Ascending aorta (tissue), 2 donors: ENCODE measurements at places on chromosomes 2 and 18.
A peak's percentile ranks its signal among the peaks of the same experiment; 100 is the strongest.

- DNase-seq: no peak
These were observed 405.8 kb upstream of the FAM98A start for GRCh38 chr2:34004936-34005335.

GRCh38 chr2:43340066-43340465 lies 113.7 kb upstream of the ZFP36L2 start:
- peak; percentile 65 for DNase-seq

DNA sequence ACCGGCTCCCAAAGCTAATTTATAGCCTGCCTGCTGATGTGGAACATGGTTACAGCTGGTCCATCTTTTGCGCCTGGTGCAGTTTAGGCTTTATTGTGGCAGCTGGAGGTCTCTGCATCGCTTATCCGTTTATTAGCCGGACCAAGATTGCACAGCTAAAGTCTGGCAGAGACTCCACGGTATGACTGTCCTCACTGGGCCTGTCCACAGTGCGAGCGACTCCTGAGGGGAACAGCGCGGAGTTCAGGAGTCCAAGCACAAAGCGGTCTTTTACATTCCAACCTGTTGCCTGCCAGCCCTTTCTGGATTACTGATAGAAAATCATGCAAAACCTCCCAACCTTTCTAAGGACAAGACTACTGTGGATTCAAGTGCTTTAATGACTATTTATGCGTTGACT lies 51.4 kb downstream of the TMEM178A start:
- DNase-seq: no peak

DNA sequence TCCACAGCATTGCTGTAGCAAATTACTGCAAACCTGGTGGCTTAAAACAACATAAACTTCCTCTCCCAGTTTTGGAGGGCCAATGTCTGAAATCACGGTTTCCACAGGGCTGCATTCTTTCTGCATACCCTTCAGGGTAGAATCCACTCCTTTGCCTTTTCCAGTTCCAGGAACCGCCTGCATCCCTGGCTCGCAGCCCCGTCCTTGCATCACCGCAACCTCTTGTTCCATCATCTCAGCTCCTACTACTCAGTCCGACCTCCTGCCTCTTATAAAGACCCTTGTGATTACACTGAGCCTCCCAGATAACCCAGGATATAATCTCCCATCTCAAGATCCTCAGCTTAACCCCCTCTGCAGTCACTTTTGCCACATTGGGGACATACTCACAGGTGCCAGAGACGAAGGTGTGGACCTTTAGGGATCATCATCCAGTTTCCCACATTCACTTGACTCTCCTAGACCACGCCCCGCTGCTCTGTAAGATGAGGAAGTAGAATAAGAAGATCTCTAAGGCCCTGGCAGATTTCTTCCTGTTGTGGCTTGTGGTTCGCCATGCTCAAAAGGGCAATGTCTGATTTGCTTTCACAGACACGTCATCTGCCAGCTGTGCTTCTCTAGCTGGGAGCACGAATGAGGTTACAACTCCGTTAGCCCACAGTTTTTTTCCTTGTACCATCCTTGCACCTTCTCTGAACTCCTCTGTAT lies 103.6 kb upstream of the AGAP1 start:
- DNase-seq: no peak

- no peak for DNase-seq
These were observed 298.2 kb downstream of the EIPR1 start for GRCh38 chr2:3079466-3079865.

GRCh38 chr2:235855011-235855410 lies 313.2 kb downstream of the GBX2 start:
- no peak for DNase-seq

- DNase-seq: no peak
These were observed 38.8 kb downstream of the NCAPH start for GRCh38 chr2:96374211-96374951.

GRCh38 chr2:175366815-175367214 lies 185.3 kb upstream of the ATP5MC3 start:
- DNase-seq: no peak

DNA sequence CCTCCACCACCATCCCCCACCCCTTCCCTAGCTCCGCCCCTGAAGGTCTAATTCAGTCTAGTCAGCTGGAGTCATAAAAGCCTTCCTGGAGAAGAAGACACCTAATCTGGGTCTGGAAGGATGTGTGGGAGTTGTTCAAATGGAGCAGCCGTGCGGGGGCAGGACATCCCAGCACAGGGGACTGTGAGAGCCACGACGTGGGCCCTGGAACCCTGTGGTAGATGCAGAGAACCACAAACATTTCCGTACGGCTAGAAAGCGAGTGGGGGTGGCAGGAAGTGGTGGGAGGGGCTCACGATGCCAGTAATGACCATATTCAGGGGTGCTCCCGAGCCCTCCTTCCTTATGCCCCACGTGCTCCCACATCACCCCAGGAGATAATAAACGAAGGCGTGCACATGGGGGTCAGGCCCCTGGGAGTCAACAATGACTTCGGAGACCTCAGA lies 20.9 kb upstream of the COL6A3 start:
- DNase-seq: no peak

DNA sequence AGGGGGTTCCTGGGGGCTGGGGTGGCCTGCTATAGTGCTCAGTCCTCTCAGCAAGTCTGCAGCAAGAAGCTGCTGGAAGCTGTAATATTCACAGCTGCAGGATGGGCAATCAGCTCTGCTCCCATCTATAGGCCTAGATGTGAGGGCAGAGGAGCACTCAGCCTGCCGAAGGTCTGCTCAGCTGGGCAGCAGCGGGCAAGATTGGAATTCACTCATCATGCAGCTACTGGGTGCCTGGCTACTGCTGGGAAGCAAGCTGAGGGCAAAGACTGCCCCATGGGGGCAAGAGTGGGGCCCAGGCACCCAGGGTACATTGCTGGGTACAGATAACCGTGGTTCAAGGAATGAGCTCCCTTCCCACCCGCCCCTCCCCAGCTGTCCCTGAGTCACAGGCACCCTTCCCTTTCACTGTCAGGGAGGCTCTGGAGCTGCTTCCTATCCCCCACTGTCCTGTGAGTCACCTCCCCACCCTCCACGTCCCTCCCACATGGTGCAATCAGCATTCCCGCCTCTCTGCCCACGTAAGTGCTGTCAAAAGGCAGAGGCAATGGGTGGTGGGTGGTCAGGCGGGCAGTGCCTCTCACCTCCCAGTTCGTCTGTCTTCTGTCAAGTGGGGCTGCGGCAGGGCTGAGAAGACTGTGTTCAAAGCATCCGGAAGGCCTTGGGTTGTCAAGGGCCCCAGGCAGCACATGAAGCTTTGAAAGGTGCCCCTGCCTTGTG lies 169.2 kb downstream of the TRIM43 start:
- DNase-seq: no peak

GRCh38 chr18:43662657-43663056 lies 385.4 kb upstream of the SYT4 start:
- DNase-seq: no peak

GRCh38 chr2:226413498-226414130 lies 386.0 kb downstream of the IRS1 start:
- DNase-seq: no peak

DNA sequence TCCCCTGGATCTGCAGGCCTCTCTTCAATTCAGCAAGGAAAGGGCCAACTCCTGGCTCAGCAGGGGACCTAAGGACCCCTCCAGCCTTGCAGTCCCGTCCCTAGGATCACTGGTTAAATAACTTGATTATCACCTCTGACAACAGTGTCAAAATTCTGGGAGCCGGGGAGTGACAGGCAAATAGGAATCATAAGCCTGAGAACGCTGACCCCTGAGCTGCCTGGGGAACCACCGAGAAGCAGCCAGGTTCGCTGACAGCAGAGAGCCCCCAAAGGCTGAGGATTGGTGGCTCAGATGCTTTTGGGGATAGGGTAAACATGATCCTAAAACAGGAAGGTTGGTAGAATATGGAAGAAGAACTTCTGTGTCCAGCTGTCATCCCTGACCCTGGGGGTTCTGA lies 17.5 kb upstream of the TNS1 start:
- DNase-seq: no peak

- DNase-seq: no peak
These were observed 39.4 kb upstream of the CYBRD1 start for GRCh38 chr2:171482877-171483276.

GRCh38 chr18:40949114-40949950 lies 1005.7 kb upstream of the PIK3C3 start:
- DNase-seq: no peak

DNA sequence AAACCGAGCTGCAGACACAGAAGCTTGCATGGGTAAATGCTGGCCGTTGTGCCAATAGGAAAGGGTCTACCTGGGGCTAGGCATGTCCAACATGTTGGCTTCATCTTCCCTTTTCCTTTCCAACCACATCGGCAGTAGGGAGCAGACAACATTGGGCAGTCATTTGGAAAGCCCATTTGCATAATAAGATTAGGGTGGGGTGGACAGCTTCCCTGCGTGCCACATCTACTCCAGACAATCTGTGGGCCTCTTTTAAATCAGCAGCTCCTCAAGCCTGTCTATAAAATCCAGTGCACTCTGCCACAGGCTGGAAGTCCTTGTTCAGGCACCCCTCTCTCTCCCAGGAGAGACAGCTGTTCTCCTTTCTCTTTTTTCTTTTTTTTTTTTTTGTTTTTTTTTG lies 203.6 kb upstream of the KYNU start:
- no peak for DNase-seq

DNA sequence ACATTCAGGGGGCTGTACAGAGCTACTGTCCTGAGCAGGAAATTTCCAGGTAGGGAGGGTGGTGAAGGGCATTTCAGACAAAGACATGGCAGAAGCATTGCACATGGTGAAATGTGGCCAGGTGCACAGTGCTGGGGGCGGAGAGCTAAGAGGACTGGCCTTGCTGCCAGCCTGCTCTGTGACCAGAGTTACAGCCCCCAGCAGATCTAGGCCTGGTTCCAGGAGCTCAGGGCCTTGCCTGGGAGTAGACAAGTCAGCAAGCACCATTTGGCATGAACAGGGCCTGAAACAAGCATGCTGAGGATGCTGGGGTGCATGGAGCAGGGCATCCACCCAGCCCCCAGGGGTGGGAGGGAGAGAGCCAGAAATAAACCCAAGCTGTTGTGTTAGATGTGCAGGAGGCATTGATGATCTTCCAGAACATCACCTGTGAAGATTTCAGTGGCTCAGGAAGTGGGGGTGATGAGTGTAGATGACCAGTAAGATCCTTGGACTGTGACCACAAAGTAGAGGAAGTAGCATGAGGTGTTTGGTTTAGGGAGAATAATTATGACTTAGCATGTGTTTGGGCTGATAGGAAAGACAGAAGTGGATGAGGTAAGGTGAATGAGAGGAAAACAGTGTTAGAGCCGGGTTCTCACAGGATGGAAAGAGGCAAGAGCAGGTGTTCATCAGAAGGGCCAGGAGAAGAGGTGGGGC lies 61.1 kb downstream of the COA5 start:
- DNase-seq: no peak

- no peak for DNase-seq
These were observed 773.3 kb upstream of the SLC39A10 start for GRCh38 chr2:194883711-194884110.

GRCh38 chr2:128134573-128134972 lies 43.6 kb downstream of the UGGT1 start:
- DNase-seq: no peak

GRCh38 chr2:30704309-30705020 lies 102.8 kb downstream of the CAPN13 start:
- no peak for DNase-seq

DNA sequence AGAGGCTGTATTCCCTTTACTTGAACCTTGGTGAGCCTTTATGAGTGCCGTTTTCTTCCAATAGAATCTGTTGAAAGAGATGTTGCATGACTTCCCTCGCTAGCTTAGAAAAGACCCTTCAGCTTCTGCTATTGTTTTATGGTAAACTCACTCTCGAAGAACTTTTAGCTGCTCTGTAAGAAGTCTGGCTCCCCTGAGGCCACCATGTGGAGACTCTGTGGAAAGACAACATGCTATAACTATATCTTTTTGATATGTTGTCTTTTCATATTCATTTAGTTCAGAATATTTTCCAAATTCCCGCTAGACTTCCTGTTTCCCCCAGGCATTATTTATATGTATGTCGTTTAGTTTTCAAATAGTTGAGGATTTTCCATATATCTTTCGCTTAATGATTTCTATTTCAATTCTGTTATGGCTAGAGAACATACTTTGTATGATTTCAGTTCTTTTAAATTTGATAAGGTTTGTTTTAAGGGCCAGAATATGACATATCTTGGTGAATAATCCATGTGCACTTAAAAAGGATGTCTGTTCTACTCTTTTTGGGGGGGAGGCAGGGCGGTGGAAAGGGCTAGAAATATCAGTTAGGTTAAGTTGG lies 64.1 kb downstream of the PTPN4 start:
- DNase-seq: no peak

GRCh38 chr2:778731-779350 lies 101.6 kb upstream of the TMEM18 start:
- DNase-seq: no peak

- no peak for DNase-seq
These were observed 61.0 kb upstream of the EPAS1 start for GRCh38 chr2:46236006-46236875.

- DNase-seq: no peak
These were observed 16.9 kb upstream of the HNRNPLL start for GRCh38 chr2:38619458-38620164.

- DNase-seq: no peak
These were observed 23.0 kb upstream of the CEP68 start for GRCh38 chr2:65033178-65033577.

DNA sequence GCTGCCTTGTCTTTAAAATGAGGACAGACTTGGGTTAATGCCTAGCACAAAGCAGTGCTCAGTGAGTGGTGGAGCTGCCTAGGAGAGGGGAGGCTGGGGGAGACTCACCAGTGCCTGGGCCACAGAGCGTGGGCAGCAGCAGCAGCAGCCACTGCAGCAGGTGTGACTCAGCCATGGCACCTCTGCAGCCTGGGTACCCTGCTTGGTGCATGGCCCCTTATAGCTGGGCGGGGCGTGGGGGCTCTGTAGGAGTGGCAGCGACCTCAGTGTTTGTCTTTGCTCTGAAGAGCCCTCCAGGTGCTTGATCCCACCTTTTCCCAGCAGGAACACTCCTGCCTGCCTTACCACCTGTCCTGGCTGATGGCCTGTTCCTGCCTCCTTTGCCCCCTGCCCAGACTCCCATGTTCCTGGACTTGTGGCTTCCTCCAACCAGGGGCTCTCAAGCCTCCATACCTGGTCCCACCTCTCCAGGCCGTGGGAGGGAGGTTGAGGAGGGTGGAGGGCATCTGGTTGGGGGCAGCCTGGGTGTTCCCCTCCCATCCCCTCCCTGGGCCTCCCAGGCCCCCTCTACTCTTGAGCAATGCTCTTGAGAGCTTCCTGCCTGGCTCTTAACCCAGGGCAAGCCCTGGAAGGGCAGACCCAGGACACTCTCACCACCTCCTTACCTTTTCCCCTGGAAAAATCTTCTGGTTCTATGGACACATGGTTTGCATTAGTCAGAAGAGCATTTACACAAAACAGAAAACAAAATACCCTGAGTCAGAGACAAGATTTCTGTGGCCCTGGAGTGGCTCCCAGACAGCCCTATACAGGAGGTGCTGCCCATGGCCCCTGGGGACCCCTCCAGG lies at the start of gene SFTPB:
TSS of gene SFTPB (minus strand) at position 191 of the 848 bp plus-strand sequence. CDS start at position 175, 16 bp downstream.
- peak; percentile 45 for DNase-seq

GRCh38 chr18:43789234-43790000 lies 512.1 kb upstream of the SYT4 start:
- no peak for DNase-seq
